Vagina (tissue), 2 donors: ENCODE measurements at places on chromosomes 13 and 19.

- no peak for DNase-seq
Measured at GRCh38 chr13:38361542-38362262, 12.1 kb downstream of the UFM1 start.

DNA sequence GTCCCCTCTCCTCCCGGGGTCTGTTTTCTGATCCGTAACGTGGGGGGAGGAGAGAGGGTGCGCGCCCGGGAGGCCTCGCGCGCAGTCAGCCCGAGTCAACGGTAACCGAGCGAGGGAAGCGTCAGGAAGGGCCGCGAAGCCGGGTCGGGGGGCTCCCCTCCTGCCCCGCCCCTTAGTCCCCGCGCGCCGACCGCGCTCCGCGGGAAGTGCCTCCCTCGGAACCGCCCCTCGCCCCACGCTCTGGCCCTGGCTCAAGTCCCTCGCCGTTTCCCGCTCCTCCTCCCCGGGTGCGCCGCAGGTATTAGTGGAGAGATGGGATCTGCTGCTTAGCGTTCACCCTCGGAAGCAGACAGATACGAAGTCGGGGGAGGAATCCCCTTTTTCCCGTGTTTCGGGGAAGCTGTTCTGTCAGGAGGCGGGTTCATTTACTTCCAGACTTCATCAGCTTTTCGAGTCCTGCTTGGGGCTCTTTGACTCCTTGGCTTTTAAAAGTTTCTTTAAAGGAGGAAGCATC is 770 bp downstream of the HNRNPM start:
- no peak for DNase-seq

GRCh38 chr13:41645331-41645730 is 188.0 kb downstream of the RGCC start:
- no peak for DNase-seq

GRCh38 chr19:55389386-55390317 is 3.9 kb downstream of the RPL28 start:
- no peak for DNase-seq

GRCh38 chr13:112941349-112941748 is 27.7 kb upstream of the MCF2L start:
- no peak for DNase-seq

GRCh38 chr19:35454663-35455062 is 6.6 kb downstream of the FFAR2 start:
- DNase-seq = no peak
